ENCODE measurements at places on chromosomes 11 and 22.

GRCh38 chr11:74141241-74141695 is 29.5 kb downstream of the C2CD3 start:
- no peak for DNase-seq

GRCh38 chr22:35113341-35113740 is 47.4 kb downstream of the ISX start:
- no peak for DNase-seq

GRCh38 chr11:1195682-1196515 is 27.0 kb upstream of the MUC5B start:
- DNase-seq, result no peak

GRCh38 chr11:129750343-129751292 is 65.0 kb upstream of the TMEM45B start:
- peak; percentile 70 for DNase-seq

- no peak for DNase-seq
These were observed 7.6 kb downstream of the IRF7 start for GRCh38 chr11:607971-608659.

DNA sequence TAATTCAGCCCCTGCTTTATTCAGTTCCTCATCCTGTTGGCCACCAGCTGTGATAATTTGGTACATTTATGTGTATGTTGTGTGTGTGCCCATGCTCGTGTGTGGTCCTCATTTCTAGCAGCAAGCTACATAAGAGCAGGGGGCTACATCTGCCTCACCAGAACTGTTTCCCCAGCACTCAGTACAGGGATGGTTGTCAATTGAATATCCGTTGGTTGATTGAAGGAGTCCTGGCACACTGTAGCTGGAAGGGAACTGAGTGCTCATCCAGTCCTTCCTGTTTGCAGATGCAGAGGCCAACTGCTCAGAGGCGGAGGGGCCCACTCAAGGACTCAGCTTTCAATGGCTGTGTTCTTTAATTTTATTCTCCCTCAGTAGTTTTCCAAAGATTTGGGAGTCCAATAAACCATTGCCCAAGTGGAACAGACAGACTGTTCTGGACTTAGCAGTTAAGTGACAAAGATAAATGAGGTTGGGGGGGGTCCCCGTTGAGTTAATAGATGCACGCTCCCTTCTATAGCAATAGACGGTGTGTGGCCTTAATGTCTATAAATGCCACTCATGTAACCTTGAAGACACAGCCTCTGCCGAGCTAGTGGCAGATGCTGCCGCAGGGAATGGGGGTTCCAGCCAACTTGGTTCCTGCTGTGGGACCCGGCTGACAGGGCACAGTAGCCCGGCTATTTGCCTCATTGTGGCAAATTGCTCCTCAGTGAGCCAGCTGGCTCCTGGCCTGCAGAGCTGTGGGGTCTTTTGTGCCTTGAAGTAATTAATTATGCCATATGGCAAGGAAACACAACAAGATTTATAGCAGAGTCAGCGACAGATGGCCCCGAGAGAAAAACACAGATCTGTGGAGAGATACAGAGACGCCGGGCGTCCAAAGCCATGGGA is 71.4 kb upstream of the GRK3 start:
- DNase-seq, result no peak

All from CD4-positive, alpha-beta T cell treated with Interleukin-2 at 100 ng/mL for 4 hours (primary cell).